ENCODE measurements at places on chromosomes 4 and X.

GRCh38 chr4:139316733-139317132 is 14.5 kb upstream of the NDUFC1 start:
- DNase-seq: no peak

DNA sequence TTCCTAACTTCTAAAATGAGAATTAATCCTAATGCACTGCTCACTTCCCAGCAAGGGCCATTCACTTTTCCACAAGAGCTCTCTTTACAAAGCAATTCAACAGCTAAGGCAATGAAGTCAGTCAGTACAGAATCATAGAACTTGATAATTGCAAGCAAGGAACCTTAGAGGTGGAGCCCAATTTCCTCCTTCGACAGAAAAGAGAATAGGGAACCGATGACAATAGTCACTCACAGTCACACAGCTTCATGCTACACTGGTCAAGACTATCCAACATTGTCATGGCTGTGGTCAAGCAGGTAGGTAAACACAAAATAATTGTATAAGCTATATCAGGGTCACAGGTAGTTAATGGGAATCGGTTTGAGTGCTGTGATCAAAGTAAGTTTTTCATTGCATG is 90.0 kb downstream of the ELOVL6 start:
- no peak for DNase-seq

DNA sequence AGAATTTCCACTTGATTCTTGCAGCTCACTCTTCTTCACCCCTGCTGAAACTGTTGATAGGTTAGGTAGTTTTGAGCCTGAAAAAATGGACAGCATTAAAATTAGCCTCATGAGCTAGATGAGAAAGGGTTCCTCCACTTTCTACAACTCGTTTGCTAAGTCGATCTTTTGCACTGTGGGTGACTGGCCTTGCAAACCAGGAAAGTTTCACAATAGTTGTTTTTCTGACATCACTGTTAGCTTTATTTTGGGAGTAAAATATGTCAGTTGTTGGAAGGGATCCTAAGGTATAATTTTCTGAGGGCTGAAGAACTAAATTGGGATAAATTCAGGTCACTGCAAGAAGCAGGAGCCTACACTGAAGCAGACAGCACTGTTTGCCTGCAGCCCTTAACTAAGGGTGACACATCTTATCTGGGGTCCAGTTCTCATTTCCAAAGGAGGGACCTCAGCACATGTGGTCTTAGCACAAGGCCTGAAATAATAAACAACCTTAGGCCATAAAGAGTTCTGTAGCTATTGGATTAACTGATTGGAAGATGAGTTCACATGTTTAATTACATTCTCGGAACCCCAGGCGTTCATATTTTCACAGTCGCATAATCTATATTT is 29.1 kb downstream of the ANAPC4 start:
- DNase-seq: peak; percentile 73

DNA sequence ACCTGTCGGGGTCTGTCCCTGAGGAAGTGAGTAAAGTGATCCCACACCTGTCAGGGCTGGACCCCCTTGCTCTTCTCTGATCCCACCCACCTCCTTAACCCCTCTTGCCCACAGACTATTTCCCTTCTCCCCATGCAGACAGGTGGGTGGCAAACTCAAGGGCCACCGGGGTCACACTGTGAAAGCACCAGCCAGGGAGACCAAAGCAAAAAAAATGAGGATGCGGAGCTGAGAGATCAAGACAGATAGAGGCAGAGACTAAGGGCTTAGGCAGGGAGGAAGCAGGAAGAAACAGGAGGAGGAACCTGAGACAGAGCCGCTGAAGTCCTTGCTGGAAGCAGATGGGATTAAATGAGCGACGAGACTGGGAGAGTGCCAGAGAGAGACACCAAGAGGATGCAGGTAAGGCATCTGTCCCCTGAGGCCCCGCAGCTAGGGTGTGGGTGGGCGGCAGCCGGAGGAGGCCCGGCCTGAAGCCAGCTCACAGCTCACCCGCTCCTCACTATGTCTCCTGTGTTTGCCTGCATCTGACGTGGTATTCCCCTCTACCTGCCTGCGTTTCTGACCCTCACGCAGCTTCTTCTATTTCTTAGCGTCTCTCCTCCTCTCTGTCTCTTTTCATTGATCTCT is 7.2 kb downstream of the TIMM17B start:
- DNase-seq: no peak

DNA sequence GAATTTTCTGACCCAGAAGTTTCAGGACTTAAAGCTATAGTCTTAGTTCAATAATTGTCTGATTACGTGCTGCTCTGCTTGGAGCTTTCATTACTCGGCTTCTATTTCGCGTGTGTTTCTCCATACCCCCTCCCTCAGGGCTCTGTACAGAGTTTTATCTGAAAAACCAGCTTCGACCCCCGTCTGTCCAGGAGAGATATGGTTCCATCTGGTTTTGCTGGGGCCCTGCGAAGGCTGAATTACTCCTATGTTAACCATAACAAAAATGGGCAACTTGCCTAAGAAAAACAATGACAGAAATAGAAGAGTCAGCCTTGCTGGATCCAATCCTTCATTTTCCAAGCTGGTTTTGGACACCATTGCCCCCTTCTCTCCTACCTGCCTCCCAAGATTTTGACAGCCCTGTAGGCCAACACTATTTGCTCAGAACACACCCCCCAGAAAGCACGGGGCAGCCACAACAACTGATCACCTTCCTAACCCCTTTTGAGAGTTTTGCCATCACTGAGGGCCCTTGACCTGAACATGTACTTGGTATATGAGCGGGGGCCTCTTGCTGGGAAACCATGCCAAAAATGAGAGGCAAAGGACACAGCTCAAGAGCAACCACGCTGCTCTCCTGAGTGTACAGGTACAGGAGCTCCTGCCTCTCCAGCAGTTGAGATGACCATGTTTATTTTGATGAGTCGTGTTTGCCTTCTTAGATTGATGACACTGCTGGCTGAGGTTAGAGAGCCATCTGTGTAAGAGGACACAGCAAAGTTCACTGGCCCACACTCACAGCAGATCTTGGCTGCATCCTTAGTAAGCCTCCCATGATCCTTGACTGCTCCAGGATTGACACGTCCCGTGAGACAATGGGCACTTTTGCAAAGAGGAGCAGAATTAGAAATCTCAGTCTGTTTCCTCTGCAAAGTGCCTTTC is 36.2 kb upstream of the ATP6AP2 start:
- no peak for DNase-seq

DNA sequence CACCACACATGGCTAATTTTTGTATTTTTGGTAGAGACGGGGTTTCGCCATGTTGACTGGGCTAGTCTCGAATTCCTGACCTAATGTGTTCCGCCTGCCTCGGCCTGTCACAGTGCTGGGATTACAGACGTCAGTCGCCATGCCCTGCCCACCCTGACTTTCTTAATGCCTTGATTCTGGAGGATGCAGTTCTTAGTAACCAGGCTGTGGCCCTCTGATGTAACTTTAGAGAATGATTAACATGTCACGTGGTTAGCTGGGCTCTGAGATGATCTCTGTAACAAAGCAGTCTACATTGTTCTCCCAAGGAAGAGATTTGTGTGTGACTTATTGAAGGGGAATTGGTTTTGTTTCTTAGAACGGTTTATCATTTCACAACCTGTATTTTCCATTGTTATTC is 30.6 kb downstream of the ANK2 start:
- DNase-seq: no peak

DNA sequence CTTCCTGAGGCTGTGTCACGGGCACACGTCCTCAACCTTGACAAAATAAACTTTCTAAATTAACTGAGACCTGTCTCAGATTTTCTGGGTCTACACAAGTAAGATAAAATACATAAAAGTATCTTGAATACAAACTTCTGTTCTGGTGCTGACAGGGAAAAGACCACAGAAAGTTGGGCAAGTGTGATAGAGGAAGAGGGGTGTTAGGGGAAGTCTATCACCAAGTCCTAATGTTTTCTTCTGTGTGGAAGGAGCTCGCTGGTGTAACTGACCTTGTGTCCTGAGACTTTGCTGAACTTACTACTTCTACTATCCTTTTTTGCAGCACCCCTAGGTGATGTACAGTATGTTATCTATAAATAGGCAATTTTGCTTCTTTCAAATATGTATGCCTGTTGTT is 97.0 kb upstream of the STIM2 start:
- DNase-seq: no peak

GRCh38 chrX:150577174-150577573 is 8.8 kb downstream of the MTM1 start:
- DNase-seq: no peak

- peak; percentile 18 for DNase-seq
Observed at GRCh38 chr4:5710065-5710960, 688 bp upstream of the EVC start.

GRCh38 chrX:109813236-109813635 is 80.2 kb upstream of the ACSL4 start:
- no peak for DNase-seq

DNA sequence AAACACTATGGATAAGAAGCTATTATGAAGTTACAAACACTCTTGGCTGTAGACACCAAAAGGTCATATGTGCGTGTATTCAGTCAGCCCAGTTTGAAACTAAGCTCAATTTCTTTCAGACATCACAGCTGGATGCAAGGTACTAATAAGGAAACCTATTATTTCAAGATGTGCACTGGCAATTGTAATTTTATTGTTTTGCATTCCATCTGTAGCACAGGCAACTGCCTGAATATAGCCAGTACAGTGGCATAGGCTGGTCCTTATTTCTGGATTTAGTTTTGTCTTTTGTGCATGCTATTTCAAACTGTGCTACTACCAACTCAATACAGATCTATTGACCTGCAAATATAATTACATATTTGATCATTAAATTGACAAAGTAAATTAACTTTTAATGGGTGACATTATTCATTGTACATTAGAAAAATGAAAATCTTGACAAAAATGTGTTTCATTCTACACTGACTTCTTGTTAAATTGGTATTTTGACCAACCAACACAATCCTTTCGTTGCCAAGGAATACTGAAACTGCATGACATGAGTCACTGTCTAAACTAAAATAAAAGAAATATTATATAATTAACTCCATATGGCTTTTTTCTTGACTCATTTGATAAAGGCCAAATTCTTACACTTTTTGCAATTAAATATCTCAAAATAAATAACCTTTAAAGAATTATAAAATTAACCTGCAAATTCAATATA is 594.3 kb upstream of the ADGRL3 start:
- peak; percentile 11 for DNase-seq

Data from fibroblast of villous mesenchyme (primary cell).